ENCODE measurements at places on chromosomes 3 and 15.

DNA sequence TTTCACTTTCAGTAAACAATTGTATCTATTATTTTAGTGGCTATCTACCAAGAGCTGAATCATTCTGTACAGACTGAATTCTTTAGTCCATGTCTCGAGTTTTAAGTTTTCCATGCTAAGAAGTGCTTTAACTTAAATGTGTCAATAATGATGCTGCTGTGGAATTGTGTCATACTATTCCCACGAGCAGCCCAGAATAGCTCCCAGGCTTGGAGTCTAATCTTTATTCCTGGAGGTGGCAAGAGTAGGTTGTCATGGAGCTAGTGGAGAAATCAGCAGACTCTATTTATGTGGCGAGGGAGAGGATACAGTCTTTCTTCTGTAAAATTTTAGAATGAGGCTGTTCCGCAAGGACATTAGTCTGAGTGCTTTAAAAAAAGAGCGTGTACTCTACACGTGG lies 207.2 kb downstream of the ROBO2 start:
- DNase-seq, result no peak

DNA sequence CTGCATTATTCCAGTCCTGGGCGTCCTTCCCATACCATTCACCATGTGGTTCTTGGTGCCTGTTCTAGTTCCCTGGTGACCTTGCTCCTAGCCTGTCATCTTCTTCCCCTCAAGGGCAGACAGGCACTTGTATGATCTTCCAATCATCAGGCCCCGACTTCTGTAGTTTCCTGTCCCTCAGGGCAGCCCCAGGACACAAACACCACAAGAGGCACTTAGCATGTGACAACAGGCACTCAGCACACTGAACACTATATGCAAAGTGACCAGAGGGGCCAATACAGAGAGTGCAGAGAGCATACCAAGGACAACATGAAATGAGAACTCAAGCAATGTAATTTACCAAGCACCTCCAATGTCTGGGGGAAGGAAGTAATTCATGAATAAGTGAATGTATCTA lies 17.9 kb downstream of the TMEM40 start:
- DNase-seq, result no peak

- DNase-seq, result no peak
Measured at GRCh38 chr15:47804733-47805132, 87.4 kb downstream of the SEMA6D start.

DNA sequence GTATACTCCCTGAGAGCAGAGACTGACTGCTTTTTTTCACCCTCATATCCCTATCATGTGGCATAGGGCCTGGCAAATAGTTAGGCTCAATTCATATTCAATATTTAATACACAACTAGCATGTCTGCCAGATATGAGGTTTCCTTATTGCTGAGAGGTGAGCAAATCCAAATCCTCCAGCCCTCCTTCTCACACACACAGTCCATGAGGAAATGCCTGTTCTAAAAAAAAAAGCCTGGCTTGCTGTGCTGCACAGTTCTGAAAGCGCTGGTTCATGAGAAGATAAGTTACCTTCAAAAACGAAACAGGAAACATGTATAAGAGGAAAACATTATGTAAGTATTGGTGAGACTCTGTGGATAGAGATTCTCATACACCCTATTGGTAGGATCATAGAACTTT lies 15.5 kb upstream of the ACAP2 start:
- no peak for DNase-seq

DNA sequence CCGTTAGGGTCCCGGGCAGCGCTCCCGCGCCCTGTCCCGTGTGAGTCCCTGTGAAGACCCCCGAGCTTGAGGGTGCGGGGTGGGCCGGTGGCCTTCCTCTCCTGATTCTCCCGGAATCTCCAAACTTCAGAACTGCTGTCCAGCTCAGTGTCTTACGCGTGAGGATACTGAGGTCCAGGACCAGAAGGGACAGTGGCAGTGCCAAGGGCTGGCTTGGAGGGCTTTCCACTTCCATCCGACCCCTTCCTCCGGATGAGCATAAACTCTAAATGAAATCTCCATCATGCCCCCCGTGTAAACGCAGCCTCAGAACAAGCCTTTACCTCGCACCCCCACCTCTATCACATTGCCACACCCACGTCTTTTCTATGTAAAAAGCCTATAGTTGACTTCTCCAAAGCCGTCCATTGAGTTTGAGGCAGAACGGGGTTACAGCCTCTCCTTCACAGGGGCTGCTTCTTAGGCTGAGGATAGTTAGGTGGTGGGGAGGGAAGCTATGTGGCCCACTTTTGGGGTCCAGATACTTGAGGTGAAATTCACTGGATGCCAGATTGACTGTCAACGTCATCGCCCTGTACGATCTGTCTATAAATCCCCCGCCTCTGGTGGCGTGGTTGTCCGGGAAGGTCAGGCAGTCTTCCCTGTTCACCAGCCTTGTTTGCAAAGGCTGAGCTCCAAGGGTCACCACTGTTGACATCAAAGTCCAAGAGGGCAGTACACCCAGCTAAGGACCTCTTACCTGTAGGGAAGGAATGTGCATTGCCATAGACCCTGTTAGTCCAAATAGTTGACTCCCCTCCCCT lies 1.1 kb downstream of the EDEM1 start:
- DNase-seq, result no peak

DNA sequence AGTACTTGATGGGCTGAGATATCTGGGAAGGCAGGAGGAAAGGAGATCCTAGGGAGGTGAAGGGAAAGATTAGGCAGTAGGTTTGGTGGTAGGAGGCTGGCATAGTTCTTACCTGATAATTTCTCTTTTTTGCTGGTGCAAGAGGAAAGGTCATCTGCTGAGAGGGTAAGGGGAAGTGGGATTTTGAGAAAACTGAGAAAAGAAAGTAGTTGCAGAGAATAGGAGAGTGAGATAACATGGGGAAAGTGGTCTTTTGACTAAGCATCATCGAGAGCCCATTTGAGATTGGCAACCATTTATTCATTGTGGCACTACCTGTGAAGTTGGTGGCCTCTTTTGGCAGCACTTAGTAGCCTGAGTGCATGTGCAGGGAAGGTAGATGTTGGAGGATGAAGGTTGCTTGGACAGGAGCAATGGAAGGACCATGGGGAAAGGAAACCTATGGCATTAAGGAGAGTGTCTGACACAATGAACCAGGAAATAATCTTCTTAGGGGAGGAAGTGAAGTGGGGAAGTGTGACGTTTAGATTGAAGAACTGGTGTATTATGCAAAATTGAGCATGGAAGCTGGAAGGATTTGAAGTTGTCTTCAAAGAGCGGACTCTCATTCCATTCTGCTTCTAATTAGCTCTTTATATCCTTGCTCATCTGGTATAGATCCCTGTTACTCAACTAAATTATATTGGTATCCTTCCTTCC lies 21.9 kb upstream of the USP13 start:
- no peak for DNase-seq

- no peak for DNase-seq
Measured at GRCh38 chr15:61879219-61879618, 181.0 kb downstream of the VPS13C start.

DNA sequence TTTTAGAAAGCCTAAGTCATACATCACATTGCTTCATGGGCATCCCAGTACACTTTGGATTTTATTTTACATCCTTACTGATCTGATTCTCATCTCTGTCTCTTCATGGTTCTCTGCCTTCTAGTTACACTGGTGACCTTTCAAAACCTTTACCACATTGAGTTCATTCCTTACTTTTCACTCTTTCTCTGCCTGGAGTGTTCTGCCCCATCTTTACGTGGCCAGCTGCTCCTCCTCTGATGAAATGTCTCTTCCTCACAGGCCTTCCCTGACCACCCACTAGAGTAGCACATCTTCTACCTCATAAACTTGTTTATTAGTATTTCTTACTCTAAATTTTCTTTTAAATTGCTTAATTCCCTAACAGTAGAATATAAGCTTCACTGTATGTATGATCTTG lies 17.7 kb downstream of the CTNNB1 start:
- no peak for DNase-seq

DNA sequence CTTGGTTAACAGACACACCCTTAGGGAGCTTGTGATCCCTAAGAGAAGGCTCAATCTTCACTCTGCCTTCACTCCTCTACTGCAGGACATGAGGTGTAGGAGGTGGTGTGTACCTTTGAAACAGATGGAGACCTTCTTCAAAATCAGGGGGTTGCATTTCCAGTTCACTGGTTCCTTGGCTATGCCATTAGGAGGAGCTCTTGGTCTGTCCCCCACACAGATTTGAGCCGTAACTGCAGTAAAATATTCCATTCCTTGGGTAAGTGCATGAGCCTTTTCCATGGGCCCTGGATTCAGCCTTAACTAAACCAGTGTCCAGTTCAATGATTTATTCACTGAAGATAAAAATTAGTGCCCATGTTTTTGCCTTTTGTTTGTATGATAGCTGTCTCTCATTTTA lies 144.6 kb downstream of the MCTP2 start:
- DNase-seq, result no peak

GRCh38 chr15:44798826-44799225 lies 62.5 kb downstream of the TRIM69 start:
- DNase-seq, result no peak

GRCh38 chr3:108175352-108175751 lies 46.9 kb downstream of the IFT57 start:
- no peak for DNase-seq

DNA sequence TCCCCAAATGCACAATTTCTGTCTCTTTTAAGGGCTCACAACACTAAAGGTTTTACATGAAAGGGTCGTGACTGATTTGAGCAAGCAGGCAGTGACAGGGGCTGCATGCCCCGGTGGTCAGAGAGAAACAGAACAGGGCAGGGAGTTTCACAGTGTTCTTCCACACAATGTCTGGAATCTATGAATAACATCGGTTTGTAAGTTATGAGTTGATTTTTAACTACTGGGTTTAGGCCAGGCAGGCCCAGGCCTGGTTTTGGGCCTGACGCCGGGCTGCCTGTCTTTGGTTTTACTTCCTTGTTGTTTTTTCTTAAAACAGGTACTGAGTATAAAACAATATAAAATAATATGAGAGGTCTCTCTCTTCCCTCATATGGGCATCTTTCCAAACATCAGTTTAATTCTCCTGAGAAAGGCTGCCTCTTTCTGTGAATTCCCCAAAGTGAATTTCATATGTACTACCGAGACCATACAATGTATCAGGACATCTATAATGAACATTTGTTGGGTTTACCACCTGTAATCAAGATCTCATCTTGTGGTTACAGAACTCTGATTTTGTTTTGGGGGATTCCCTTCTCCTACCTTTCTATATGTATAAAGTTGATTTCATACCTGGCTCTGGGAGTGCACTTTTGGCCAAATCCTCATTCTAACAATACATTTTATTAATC lies 74.4 kb downstream of the CD200 start:
- no peak for DNase-seq

- no peak for DNase-seq
Measured at GRCh38 chr15:85555875-85556617, 175.6 kb downstream of the AKAP13 start.

DNA sequence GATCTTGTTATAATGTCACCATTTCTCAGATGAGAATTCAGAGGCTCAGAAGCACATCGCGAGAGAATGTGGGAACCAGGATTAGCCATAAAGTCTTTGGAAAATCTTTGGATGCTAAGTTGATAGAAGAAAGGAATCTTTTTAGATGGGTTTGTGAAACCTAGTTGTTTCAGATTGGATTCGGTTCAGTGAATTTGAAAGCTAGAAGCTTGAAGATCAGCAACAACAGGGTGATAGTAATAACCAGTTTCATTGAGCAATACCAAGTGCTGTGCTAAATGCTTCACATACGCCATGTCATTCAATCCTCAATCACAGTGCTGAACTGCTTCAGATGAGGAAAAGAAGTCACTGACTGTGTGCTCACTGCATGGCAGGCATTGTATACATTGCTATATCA lies 47.4 kb upstream of the MITF start:
- no peak for DNase-seq

- no peak for DNase-seq
Measured at GRCh38 chr3:53719796-53720195, 126.4 kb downstream of the CHDH start.

DNA sequence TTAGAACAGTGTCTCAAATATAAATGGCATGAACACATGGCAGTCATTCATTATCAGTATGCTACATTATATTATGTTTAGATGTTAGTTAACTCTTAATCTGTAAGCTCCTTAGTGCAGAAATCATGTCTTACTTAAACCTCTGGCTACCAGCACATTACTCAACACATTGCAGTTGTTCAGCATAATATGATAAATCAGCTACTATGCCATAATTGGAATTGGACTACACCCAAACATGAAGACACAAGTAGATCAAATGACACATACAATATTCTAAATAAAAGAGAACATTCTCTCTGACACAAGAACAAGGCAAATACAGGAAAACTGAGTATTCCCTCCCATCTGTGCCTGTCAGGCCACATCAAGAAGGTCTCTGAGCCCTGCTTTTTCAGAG lies 116.1 kb downstream of the PCCB start:
- no peak for DNase-seq

DNA sequence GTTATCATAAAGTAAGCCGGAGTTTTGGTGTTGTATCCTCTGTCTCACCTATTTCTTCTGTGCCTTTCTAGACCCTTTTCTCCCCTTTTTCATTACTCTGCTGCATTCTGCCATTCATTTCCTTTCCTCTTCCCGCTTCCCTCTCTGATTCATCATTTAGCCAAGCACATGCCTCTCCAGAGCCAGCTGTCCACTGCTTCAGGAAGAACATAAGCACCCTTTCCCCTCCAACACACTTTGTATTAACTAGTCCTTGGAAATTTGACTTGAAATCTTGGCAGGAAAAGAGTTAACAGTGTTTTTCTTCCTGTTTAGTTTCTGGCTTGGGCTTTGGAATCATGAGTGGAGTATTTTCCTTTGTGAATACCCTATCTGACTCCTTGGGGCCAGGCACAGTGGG lies 9.7 kb downstream of the APH1B start:
- DNase-seq, result no peak

- DNase-seq, result no peak
Measured at GRCh38 chr3:150555859-150556436, 9.4 kb downstream of the EIF2A start.

All from stimulated activated CD4-positive, alpha-beta T cell treated with anti-CD3 and anti-CD28 coated beads, Interleukin-1b, Interleukin-23, amount 100 ng/mL, for 1 hour (primary cell).